HCT116 (cell line): ENCODE measurements at places on chromosomes 11 and 22.

- no peak for DNase-seq
- H3K4me3 ChIP-seq = no peak overlapping the region
- no peak overlapping the region for H3K27ac ChIP-seq
Observed at GRCh38 chr11:82757660-82758357, 24.1 kb upstream of the FAM181B start.

GRCh38 chr11:8531312-8531711 is 62.7 kb downstream of the STK33 start:
- no peak overlapping the region for H3K4me3 ChIP-seq
- no peaks in the 10 kb centered on the region for H3K27me3 ChIP-seq
- no peaks in the 10 kb centered on the region for H3K36me3 ChIP-seq
- H3K4me1 ChIP-seq = no peaks in the 10 kb centered on the region
- no peak overlapping the region for H3K27ac ChIP-seq

GRCh38 chr22:24436553-24436952 is 9.2 kb downstream of the ADORA2A start:
- no peak overlapping the region for H3K27ac ChIP-seq
- no peaks in the 10 kb centered on the region for H3K36me3 ChIP-seq
- H3K4me3 ChIP-seq = no peak overlapping the region
- DNase-seq = no peak
- no peaks in the 10 kb centered on the region for H3K4me1 ChIP-seq
- no peaks in the 10 kb centered on the region for H3K27me3 ChIP-seq

DNA sequence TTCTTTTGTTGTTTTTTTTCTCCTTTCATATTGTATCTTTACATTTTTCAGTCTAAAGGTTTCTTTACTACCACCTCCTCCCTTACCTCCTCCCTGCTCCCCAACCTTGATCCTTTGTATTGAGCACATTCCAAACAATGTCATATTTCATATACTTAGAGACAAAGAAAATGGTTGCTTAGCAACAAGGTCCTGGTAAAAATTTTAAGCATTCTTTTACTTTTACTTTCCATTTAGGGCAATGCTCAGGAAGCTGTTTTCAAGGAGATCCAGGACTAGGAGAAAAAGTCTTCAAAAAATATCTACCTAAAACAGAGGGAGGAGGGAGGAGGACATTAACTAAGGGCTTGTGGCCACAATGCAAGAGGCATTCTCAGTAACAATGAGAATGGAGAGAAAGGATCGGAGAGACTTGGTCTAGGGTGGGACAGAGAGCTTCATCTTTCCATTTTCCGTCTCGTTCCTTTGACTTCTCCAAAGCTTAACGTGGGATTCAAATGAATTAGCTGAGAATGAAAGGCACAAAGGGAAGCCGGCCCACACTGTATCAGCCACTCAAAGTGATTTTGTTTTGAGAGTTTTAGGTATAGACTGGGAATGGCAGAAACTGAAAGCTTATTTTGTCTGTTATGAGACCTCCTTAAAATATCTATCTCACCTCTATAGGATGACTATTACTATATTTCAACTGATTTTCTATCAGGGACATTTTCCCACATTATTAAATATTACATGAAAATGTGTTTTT is 455.7 kb downstream of the RAB38 start:
- no peaks in the 10 kb centered on the region for H3K4me1 ChIP-seq
- H3K36me3 ChIP-seq = no peaks in the 10 kb centered on the region
- H3K27me3 ChIP-seq = peaks cover 22% of the 10 kb centered on the region; the same call in 1 of the 2 replicates
- no peak overlapping the region for H3K27ac ChIP-seq

DNA sequence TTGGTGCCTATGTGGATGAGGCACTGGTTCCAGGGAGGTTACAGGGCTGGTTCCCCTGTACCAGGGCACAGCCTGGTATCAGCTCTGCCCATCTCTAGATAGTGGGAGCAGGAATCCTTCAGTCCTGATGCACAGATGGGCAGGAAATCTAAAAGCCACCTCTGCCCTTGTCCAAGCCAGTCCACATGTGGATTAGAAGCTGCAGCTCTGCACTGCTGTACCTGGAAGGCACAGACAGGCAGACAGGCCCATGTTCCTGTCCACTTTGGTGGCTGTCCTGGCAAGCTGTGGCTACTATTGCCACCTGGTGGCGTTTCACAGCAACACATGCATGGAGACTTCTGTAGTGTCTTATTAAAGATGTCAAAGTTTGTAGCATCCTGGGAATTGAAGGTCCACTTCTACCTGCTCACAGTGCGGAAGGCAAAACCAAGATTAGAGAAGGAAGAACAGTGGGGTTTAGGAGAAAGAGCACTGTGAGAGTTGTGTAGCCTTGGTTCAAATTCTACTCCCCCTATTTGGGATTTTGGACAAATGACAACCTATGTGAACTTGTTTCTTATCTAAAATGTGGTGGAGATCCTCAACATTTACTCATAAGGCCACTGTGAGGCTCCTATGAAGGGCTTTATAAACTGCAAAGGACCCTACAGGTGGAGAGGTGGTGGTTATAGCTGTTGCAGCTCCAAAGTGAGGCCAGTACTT is 30.1 kb downstream of the NAV2 start:
- no peaks in the 10 kb centered on the region for H3K4me1 ChIP-seq
- no peak overlapping the region for H3K27ac ChIP-seq
- no peaks in the 10 kb centered on the region for H3K36me3 ChIP-seq
- peak; percentile 51 for DNase-seq
- H3K27me3 ChIP-seq = no peaks in the 10 kb centered on the region
- H3K4me3 ChIP-seq = no peak overlapping the region

GRCh38 chr11:10201343-10201742 is 92.7 kb downstream of the SBF2 start:
- H3K27ac ChIP-seq = no peak overlapping the region
- no peaks in the 10 kb centered on the region for H3K4me1 ChIP-seq
- H3K27me3 ChIP-seq = no peaks in the 10 kb centered on the region
- H3K4me3 ChIP-seq = no peak overlapping the region

- H3K4me1 ChIP-seq = peaks cover 8% of the 10 kb centered on the region
- no peaks in the 10 kb centered on the region for H3K27me3 ChIP-seq
- H3K4me3 ChIP-seq = no peak overlapping the region
- no peak for DNase-seq
- no peak overlapping the region for H3K27ac ChIP-seq
Observed at GRCh38 chr11:64152841-64153691, 12.8 kb downstream of the MACROD1 start.

DNA sequence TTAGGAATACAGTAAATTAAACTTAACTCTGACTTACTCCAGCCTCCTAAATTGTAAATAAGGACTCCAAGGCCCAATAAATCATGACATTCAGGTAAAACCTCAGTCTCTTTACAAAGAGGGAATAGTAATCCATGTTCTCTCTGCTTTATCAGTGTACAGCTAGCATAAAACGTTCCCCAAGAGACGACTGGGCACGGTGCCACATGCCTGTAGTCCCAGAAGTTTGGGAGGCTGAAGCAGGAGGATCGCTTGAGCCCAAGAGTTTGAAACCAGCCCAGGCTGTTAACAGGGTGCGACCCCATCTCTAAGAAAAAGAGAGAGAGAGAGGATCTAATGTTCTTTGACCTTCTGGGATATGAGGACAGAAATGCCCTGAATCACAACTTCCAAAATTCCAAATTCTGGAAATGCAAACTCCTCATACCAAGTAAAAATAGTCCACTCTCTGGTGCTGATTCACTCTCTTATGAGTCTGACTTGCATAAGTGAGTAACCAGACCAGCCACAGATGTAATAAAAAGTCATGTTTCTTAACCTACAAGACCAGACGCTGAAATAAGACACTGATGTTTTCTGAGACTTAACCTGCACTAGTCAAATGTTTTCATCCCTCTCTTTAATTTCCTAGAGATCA is 25.5 kb downstream of the NNMT start:
- H3K4me1 ChIP-seq = no peaks in the 10 kb centered on the region
- H3K36me3 ChIP-seq = no peaks in the 10 kb centered on the region
- H3K27me3 ChIP-seq = peaks cover 13% of the 10 kb centered on the region; the same call in 1 of the 2 replicates
- no peak overlapping the region for H3K27ac ChIP-seq
- DNase-seq = no peak

- H3K36me3 ChIP-seq = no peaks in the 10 kb centered on the region
- H3K4me3 ChIP-seq = no peak overlapping the region
- no peak overlapping the region for H3K27ac ChIP-seq
- no peaks in the 10 kb centered on the region for H3K27me3 ChIP-seq
- H3K4me1 ChIP-seq = peaks cover 11% of the 10 kb centered on the region
Observed at GRCh38 chr22:43272869-43273318, 70.3 kb downstream of the SCUBE1 start.

DNA sequence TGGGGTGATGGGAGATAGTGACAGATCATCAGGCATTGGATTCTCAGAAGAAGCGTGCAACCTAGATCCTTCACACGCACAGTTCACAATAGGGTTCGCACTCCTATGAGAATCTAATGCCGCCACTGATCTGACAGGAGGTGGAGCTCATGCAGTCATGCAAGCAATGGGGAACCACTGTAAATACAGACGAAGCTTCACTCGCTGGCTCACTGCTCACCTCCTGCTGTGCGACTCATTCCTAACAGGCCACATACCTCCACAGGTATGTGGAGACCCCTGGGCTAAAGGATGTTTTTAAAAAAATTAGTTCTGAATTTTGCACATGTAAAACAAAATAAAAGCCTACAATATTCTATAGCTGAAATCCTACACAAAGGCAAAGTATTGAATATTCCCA is 20.5 kb upstream of the TEAD1 start:
- no peaks in the 10 kb centered on the region for H3K27me3 ChIP-seq
- H3K4me1 ChIP-seq = no peaks in the 10 kb centered on the region

DNA sequence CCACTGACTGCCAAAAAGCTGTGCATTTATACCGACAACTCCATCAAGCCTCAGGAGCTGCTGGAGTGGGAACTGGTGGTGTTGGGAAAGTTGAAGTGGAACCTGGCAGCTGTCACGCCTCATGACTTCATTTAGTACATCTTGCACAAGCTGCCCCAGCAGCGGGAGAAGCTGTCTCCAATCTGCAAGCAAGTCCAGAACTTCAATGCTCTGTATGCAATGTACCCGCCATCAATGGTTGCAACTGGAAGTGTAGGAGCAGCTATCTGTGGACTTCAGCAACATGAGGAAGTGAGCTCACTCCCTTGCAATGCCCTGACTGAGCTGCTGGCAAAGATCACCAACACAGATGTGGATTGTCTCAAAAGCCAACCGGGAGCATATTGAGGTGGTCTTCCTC is at the start of gene SLC22A25:
SLC22A25 (minus strand) TSS at position 67 of the 400 bp plus-strand sequence. CDS start 13,947 bp downstream, outside the sequence.
- no peaks in the 10 kb centered on the region for H3K4me1 ChIP-seq
- no peak for DNase-seq
- H3K27me3 ChIP-seq = peaks cover 38% of the 10 kb centered on the region
- H3K27ac ChIP-seq = no peak within 1 kb of the TSS

DNA sequence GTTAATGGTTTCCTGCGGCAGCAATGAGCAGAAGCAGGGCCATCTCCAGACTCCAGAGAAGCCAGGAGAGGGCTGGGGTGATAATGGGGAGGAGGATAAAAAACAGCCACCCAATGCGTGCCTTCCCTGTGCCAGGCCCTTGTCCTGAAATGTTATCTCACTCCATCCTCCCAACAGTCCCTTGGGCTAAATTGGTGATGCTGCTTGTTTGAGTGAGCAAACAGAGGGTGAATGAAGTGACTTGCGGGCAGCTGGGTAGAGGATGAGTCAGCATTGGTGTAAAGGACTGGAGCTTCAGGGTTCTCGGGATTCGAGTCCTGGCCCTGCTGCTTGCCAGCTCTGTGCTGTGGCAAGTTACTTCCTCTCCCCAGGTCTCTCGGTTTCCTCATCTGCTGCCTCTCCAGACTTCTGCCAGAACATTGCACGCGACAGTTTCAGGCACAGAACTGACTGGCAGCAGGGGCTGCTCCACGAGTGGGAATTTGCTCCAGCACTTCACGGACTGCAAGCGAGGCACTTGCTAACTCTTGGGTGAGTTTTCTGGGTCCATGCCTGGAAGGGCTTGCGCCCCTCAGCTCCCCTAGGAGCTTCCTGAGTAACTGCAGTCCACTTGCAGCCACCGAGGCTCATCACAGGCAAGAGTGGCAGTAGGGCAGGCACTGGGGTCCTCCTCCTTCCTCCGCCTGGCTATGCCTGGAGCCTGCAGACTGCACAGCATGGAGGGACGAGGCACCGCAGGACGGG is at the start of gene P2RY6:
P2RY6 (plus strand) TSS at position 403 of the 744 bp plus-strand sequence. CDS start 24,181 bp downstream, outside the sequence.
- H3K4me3 ChIP-seq = no peak within 1 kb of the TSS
- H3K27ac ChIP-seq = no peak within 1 kb of the TSS

- no peak for DNase-seq
- peaks cover 31% of the 10 kb centered on the region for H3K4me1 ChIP-seq
- no peaks in the 10 kb centered on the region for H3K36me3 ChIP-seq
- no peaks in the 10 kb centered on the region for H3K27me3 ChIP-seq
Observed at GRCh38 chr22:37162221-37163095, 12.7 kb upstream of the IL2RB start.

DNA sequence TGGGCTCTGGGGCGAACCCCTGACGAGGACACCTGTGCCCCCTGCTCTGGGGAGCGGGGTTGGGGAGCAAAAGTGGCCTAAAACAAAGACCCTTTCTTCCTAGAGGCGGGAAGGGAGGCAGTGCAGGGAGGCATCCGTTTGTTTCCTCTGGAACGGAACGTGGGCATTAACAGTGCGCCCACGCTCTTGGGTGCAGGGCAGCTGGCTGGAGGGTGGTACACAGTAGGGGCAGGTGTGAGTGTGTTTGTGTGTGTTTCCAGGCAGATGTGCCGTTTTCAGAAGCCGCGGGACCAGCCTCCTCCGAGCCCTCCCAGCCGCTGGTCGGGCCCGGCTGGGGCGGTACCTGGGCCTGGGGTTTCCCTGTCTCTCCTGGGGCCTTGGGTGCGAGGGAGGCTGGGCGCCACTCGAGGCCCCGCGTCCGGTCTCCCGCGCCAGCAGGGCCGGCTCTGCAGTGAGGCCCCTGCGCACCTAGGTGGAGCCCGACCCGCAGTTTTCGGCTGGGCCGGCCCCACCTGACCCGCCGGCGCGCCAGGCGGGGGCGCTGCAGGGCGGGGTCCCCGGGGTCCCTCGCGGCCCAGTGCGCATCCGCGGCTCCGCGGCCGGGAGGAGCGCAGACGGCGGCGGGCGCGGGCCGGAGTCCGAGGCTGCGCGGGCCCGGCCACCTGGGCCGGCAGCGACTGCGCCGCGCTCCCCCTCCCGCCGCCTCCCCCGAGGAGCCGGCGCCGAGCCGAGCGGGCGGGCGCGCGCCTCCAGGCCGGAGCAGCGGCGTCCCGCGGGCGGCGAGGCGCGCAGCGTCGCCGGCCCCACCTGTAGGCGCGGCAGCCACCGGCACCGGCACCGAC is 1252.7 kb downstream of the BRD1 start:
- no peak for DNase-seq
- H3K27ac ChIP-seq = no peak overlapping the region
